Inflammatory macrophage treated with lipopolysaccharide for 1 hour (primary cell): ENCODE measurements at places on chromosomes 2 and 18.
A peak's percentile ranks its signal among the peaks of the same experiment; 100 is the strongest.

- DNase-seq: no peak
These were observed 237.7 kb downstream of the ATAD2B start for GRCh38 chr2:23689131-23689700.

GRCh38 chr18:13536578-13536977 is 189.8 kb downstream of the FAM210A start:
- DNase-seq: peak; percentile 18

DNA sequence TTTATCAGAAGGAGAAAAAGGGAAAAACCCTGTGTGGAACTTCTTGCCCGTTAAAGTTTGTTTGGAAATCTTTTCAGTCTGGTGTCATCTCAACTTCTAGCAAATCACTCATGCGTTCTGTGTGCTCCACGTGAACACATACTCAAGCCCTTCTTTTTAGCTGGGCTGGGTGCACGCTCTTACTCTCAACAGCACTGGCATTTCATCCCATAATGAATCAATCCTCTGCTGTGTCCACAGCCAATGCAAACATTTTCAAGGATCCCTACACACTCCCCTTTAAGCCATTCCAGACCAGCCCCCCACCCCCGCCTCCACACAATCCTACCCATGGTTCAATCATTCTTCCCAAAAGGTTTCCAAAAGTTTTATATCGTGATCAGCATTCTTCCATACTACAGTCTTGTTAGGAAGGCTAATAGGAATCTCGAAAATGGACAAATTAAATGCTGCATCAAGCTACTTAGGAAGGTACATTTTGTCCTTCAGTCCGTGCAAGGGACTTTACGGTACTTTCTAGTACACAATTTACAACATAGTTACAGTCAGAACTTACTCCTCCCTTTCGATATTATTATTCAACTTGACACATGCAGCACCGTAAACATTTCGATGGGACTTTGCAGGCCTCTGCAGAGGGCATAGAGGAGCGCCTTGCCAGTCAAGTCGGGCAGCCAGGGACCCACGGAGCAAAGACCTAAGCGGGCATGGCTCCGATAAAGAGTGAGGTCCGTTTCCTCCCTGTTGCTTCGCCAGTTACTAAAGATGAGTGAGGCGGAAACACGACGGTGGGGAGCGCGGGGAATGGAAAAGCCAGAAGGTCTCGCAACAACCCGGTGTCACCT is 1.4 kb downstream of the PTGR3 start:
- peak; percentile 18 for DNase-seq

DNA sequence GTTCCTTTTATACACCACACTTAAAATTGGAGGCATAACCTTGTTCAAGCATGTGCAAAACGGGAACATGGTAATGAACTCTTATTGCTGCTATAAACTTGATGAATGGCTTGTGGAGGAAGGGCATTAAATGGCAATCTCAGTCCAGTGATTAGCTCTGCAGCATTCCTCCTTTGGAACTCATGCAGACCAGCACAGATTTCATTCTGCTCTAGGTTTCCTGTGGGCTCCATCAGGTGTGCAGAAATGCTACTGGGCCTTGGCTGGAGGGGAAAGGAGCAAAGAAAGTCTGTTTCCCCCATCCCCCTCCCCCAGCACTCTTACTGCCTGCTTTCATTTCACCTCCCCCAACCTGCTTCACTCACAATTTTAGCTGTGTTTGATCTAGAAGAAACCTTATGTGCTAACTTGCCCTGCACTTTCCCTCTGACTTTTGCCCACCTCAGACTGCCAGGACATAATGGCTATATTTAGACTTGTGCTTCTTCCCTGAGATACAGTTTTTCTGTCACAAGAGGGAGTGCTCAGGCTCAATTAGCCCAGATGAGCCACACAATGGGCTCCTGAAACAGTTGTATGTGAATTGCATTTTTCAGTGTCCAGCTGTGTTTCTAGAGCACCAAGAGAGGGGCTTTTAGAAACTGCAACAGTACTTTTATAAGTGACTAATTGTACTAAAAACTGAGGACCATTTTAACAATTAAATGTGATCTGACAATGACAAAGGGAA is 109.8 kb downstream of the FSHR start:
- DNase-seq: no peak

- no peak for DNase-seq
These were observed 402.8 kb upstream of the SYT4 start for GRCh38 chr18:43680096-43680495.

- no peak for DNase-seq
These were observed 96.6 kb downstream of the ALPK2 start for GRCh38 chr18:58532298-58532697.

GRCh38 chr2:176794392-176794791 is 418.2 kb upstream of the HNRNPA3 start:
- DNase-seq: no peak

DNA sequence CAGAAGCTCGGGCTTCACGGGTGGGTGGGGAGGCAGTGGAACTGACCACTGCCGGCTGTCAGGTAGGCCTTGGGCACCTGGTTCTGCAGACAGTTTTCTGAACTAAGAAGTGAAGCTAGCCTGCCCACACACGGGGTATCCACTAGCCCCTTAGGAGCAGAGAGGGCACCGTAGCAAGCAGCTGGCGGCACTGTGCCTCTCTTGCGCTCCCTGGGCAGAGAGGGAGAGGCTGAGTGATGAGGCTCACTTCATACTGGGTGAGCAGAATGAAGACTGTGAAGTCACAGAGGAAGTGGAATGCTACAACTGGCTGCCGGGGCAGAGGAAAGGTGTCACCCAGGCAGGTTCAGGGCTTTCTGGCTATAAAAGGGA is 753 bp downstream of the ITPRIPL1 start:
- DNase-seq: no peak

GRCh38 chr2:161033059-161033660 is 127.1 kb upstream of the TANK start:
- DNase-seq: no peak

- no peak for DNase-seq
These were observed 427.2 kb downstream of the KCNJ3 start for GRCh38 chr2:155125585-155126230.

- no peak for DNase-seq
These were observed 7.5 kb downstream of the COPS8 start for GRCh38 chr2:237092920-237093781.
